Activated T-helper 9 cell treated with anti-CD3 and anti-CD28 coated beads, Interleukin-2, amount 50 U/mL, for 16 hours (primary cell): ENCODE measurements at places on chromosomes 3 and 15.
A peak's percentile ranks its signal among the peaks of the same experiment; 100 is the strongest.

- no peak for DNase-seq
Measured at GRCh38 chr3:141006344-141006743, 44.8 kb upstream of the SPSB4 start.

GRCh38 chr3:127796831-127797150, 25.5 kb downstream of the MGLL start:
- no peak for DNase-seq

GRCh38 chr3:43769097-43769884, 78.6 kb downstream of the ABHD5 start:
- DNase-seq: peak; percentile 53

DNA sequence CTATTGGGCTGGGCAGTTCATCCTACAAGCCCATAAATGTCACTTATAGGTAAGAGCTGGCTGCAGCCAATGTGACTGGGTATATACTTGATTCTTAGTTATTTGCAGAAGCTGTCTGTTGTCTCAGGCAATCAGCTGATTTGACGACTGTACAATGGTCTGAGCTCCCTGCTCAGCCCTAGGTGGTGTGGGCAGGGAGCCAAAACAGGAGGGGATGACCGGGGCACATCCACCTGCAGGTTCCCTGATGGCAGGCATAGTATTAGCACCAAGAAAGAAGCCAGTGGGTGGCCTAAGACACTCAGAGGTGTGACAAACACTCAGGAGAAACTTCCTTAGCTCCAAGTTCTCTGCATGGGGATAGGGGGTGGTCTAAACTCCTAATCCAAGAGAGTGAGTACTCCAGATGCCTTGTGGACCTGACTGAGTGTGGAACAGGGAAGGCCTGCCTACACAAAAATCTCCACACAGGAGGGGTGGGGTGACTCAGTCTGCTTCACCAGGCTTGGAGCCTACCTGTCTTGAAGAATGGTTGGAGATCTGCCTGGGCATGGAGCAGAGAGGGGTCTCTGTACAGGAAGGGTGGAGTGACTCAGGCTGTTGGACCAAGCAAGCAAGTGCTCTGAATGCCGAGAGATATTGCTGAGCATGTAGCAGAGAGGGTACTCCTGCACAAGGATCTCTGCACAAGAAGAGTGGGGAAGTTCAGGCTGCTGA, 690.4 kb upstream of the NAALADL2 start:
- no peak for DNase-seq

DNA sequence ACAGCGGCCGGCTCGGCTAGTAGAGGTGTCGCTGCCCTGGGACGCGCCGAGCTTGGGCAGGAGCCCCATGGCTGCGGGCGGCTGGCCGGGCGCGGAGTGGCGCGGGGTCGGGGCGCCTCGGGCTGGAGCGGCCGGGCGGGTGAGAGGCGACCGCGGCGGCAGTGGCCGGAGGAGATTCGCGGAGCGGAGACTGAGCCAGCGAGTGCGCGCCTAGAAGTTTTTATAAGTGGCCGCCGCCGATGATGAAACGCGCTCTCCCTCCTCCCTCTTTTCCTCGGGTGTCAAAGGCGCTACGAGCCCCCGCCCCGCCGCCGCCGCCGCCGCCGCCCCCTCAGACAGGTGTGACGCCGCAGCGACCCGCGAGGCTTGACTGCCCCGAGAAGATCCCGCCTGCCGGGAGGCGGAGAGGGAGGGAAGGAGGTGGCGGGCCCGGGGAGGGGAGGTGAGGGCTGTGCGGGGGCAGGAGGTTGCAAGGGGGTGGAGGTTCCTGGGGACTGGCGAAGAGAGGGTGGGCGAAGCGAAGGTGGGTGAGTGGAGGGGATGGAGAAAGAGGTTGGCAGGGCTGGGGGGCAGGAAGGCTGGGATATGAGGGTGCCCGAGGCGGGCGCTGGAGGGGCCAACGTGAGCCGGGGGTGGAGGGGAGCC, at the start of gene SLCO2A1:
TSS of gene SLCO2A1 (minus strand) at position 192 of the 645 bp plus-strand sequence. CDS start at position 69, 123 bp downstream.
- no peak for DNase-seq
